Activated CD4-positive, CD25-positive, alpha-beta regulatory T cell (primary cell): ENCODE measurements at places on chromosomes 4 and X.

GRCh38 chr4:172050911-172051310 is 237.7 kb downstream of the GALNTL6 start:
- no peak for DNase-seq

- DNase-seq, result no peak
These were observed 172.1 kb downstream of the AFF2 start for GRCh38 chrX:148672517-148672916.

DNA sequence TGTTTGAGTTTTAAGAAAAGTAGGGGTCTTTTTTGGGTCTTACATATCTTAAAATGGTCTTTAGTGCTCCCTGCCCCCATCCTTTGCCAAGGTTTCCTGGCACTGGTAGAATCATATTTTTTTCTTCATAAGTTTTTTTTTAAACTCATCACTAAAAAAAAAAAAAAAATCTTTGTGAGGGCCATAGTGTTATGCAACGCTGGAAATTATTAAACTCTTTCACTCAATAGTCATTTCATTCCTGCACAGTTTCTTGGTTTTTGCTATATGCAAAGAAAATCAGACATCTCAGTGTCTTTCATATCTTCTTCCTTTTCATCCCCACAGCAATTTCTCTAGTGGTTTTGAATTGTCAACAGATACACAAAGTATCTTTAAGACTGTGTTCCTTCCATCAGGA is 95.6 kb downstream of the TMA16 start:
- no peak for DNase-seq

GRCh38 chr4:124044867-124045266 is 648.3 kb downstream of the SPRY1 start:
- DNase-seq, result no peak

GRCh38 chr4:47073647-47074046 is 42.3 kb downstream of the GABRB1 start:
- no peak for DNase-seq

DNA sequence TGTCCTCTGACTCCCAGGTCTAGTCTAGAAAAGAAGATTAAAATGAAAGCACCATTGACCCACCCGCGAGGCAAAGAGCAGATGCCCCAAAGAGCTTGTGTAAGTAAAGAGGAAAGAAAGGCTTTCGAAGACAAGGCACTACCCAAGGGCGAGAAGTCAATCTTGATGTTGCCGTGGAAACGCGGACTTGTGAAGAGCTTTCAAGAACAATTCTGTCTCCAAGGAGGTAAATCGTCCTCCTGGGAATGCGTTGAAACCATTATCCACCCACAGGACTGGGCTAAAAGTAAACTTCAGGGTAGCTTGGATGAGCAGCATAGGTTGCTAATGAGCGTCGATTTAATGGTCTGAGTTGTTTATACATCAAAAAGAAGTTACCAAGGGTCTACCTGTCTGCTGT is 189.3 kb downstream of the DHRSX start:
- DNase-seq, result no peak

DNA sequence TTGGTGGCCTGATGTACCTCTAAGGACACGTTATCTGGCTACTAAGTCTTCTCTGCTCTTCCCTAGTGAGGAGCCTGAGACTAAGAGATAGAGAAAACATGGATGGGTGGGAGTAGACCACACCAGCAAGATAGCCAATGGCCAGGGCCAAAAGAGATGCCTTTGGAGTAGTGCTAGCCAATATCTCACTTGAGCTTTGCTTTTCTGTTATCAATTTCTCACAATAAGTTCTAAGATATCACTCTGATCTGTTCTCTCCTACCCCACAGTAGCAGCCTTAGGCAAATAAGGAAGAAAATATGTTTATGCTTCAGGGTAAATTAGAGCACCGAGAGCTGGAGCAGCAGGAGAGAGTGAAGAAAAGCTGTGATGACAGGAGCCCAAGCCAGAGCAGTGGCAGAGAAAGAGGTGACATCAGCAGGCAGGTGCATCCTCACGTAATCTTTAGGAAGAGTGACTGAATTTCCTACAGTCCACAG is 343.9 kb upstream of the NOCT start:
- no peak for DNase-seq
